ENCODE measurements at places on chromosomes 7 and 10.
A peak's percentile ranks its signal among the peaks of the same experiment; 100 is the strongest.

DNA sequence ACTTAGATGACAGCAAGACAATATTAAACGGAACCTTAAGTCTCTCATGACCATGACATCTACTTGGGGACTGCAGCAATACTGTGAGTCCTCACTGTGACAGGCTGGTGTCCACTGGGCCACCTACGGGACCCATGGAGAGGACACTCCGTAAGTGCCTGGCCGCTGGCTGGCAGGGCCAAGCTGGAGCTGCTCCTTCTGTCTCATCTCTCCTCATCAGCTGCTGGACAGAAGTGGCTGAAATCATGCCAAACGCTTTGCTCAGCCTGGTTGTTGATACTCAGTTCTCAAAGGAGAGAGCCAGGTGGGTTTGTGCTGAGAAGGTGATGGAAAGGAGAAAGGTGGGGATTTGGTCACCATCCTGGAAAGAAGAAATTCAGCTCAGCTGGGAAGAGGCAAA, 33.3 kb downstream of the AFAP1L2 start:
- DNase-seq = no peak

- no peak for DNase-seq
Observed at GRCh38 chr7:92563345-92563744, 26.8 kb downstream of the FAM133B start.

DNA sequence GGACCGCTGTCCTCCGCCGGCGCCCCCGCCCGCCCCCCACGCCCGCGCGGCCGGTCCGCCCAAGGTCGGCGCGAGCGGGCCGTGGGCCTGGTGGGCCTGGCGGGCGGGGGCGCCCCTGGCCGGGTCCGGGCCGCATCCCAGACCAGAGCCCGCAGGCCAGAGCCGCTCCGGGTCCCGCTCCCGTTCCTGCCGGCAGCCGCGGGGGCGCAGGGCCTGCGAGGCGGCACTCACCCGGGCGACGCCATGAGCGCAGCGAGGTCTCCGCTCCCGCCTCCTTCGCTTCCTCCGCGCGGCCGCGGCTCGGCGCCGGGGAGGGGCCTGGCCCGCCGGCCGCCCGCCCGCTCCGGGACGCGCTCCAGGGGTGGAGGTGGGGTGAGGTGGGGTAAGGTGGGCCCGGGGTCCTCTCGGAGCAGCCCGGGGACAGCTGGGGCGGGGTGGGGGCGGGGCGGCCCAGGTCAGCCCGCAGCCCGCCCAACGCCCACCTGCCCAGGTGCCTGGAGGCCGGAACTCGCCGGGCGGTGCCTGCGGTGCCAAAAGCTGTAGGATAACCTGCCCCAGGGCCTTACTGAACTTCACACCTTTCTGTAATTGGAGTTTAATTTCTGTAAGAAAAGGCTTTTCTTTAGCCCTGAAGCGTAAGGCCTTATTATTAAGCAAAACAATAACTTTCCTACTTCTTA, at the start of gene URGCP:
TSS of gene URGCP (minus strand) at position 266 of the 680 bp plus-strand sequence. CDS start at position 245, 21 bp downstream.
- peak; percentile 22 for DNase-seq

DNA sequence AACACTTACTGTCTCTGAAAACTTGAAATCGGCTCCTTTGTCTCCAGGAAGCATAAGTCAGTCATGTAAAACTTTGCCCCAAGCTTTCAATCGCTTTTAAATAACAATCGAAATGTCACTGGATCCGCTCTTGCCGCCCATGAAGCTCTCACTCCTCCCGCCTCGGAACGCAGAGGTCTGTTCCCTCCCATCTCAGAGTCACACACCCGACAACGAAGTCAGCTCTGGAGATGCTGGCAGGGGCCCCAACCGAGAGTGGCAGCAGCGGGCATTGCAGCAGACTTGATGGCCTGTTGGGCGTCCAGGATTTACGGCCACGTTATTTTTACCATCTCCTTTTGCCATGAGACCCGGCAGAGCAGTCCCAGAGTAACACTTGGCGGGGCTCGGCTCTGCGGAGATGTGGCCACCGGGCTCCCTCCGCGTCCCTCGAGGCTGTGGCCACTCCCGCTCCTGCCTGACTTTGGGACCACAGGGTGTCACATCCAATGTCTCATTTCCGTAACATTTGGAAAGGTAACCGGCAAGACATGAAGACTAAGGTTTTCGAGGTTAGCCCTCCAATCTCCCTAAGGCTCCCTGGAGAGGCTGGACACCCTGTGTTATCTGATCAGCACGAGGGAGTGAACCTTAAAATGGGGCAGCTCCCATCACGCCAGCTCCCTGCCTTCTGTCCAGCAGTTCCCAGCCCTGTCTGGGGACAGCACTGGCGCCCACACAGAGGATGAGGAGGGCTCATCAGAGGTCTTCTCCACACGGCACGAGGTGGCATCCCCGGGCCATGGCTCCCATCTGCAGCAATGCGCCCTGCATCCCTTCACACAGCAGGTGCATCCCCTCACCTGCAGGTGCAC, 62.8 kb upstream of the ADGRA1 start:
- no peak for DNase-seq

- DNase-seq = no peak
Observed at GRCh38 chr10:89845541-89846280, 144.3 kb downstream of the KIF20B start.

GRCh38 chr10:91569522-91569921, 63.3 kb downstream of the PPP1R3C start:
- no peak for DNase-seq

DNA sequence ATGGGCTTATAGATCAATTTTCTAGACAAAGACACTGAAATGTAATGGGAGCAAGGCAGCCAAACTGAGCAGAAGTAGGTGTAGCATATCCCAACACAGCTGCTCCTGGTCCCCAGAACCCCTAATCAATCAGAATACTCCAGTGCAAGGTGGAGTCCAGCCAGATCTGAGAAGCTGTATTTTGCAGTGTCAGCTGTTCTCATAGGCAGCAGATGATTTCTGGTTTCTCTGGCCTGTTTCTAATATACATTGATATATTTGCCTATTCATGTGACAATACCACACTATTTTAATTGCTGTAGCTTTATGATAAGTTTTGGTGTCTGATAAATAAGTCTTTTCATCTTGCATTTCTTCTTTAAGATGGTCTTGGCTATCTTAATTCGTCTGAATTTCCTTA, 117.4 kb upstream of the STARD3NL start:
- no peak for DNase-seq

- no peak for DNase-seq
Observed at GRCh38 chr7:6340241-6340640, 67.8 kb upstream of the CYTH3 start.

DNA sequence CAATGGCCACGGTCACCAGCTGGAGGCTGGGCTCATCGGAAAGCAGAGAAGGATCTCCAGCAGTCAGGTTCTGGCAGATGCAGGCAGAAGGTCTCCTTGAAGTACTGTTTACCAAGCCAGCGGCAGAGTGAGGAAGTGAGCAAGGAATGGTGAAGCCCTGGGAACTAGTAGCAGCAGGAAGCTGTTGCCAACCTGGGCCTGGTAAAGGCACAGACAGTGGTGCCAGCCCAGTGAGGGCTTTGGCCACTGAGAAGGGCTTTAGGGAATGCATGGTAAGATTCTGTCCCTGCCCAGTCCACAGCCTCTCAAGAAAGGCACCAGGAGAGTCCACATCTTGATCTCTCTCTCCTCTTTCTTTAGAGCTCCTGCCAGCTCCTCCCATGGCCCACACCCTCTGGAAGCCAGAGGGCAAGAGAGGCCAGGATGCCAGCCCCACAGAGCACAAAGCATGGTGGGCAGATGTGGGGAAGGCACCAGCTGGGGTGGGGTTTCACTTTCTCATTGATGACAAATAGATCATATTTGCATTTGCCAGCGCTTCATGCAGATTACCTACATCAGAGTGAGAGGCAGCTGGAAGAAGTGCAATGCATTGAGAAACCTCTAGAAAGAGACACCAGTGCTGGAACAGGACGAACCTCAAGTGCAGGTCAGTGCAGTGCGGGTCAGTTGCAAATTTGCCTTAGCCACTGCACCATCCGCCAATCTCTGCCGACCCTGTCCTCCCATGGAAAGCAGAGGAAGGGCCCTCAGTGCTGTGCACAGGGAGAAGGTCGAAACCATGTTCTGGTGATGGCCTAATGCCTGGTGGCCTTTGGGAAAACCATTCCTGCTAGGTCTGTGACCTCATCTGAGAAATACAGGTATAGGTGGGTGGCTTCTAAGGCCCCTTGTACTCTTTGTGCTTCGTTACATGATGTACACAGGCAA, 667.8 kb upstream of the MKI67 start:
- DNase-seq = no peak

DNA sequence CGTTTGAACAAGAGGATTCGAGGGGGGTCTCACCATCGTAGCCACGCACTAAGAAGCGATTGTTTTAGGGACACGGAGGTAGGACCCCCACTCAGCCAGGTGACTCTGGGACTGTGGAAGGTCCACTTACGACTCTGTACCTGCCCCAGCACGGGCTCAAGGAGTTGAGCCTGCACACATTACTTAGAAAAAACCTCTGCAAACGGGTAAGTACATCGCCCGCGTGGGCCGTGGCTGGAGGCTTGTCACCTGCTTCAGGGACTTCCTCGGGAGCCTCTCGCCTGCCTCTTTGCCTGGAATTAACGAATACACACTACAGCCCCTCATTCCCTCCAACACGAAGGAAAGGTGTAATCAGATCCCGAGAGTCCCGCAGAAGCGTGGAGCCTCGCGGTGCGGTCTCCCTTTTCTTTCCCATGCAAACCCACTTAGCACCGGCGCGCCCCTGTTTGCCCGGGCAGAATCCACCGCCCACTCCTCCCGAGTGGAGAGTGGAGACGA, 826 bp downstream of the PODXL start:
- DNase-seq = no peak

GRCh38 chr10:52459097-52459496, 145.0 kb downstream of the DKK1 start:
- DNase-seq = no peak

DNA sequence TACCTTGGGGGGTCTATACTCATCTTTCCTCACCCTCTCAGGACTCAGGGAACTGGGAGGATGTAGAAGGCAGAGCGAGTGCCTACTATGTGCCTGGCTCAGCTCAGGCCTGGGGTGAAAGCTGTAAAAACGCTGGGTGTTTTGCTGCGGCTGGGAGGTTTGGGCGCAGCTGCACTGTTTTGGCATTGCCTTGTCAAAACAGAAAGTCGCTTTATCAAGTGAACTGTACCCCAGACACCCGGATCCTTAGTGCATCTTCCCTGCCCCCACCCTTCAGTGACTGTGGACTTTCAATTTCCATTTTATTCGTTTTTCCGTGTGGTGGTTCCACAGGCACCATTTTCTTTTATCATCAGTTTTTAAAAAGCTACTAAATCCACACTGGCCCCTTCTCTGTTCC, 86.7 kb upstream of the ZNF716 start:
- no peak for DNase-seq

DNA sequence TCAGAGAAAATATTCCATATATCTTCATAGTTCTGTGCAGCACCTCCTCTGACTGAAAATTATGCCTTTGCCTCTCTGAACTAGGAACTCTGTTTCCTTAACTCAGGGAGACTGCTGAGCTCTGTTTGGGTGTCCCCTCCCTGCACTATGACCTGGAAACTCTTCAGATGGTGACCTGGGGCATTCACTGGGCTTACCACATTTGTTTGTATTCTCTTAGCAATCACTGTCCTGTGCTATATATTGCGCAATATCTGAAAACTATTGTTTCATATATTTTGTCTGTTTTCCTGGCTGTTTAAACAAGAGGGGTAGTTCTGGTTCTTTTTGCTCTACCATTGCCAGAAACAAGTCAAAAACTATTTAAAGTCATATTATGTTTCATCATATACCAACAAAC, 181.8 kb upstream of the KIAA1217 start:
- DNase-seq = no peak

- DNase-seq = no peak
Observed at GRCh38 chr7:774161-775109, 47.4 kb upstream of the PRKAR1B start.

- DNase-seq = no peak
Observed at GRCh38 chr10:97518301-97519043, 19.7 kb downstream of the UBTD1 start.

- no peak for DNase-seq
Observed at GRCh38 chr7:94270772-94271171, 123.9 kb upstream of the COL1A2 start.

DNA sequence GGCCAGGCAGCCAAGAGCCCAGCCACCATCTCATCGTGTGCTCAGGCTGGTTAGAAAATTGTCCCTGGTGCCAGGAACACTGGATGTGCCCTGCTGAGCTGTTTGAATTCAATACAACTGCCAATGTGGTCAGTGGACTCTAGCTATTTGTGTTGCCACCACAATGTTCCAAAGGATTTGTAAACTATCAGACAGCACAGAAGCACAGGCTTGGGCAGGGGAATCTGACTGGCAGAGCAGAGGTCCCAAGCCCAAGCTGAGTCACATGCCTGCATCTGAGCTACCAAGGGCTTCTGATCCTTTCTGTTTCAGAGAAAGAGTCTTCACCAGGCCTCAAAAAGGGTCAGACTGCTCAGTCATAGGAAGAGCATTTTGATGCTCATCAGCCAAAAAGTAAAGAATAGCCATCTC, 232.1 kb upstream of the SEMA3C start:
- DNase-seq = peak; percentile 8

DNA sequence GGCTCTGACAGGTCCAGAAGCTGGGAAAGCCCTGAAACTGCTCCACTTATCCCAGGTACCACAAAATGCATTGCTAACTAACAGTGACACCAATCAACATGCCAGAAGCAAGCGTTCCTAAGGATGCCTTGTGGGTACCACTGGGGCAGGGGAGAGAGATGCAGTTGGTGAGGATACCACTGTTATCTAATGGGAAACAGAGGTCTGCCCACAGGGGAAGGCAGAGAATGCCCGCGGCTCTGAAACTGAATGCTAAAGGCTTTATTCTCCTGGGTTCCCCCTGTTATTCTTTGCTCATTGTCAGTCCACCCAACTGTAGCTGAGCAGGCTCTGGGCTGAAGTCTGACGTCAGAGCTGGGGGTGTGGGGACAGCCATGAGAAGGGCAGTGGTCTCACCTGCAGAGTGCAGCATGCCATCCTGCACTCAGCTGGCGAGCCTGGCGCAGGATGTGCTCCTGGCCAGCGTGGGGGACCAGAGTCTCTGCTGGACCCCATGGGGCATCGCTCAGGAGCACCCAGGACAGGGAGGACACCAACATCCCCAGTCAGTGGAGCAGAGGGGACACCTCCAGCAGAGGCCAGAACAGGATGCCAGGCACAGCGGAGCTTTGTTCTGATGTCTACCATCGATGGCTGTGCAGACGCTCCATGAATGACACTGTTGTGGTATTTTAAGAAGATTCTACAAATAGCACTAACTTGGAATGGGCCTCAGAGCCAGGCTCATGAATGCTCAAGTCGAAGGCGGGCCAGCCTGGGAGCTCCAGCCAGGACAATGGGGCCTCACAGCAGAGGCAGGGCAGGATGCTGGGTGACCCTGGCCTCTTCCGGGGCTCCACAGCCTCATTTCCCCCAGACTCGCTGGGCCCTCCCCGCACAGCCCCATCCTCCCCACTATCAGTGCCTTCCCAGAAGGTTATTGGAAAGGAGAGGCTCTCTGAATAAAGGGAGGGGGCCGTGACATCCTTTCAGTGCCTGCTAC, 95.8 kb downstream of the ARHGAP22 start:
- DNase-seq = no peak

GRCh38 chr7:157483515-157483914, 146.7 kb downstream of the DNAJB6 start:
- DNase-seq = no peak

- no peak for DNase-seq
Observed at GRCh38 chr10:88045096-88045495, 181.7 kb downstream of the PTEN start.

- DNase-seq = no peak
Observed at GRCh38 chr7:33556472-33556871, 348.9 kb upstream of the BMPER start.
